Articular chondrocyte of knee joint (primary cell): ENCODE measurements at places on chromosomes 16 and 17. TPM values are rescaled to one million over a fixed set of nuclear protein-coding genes. Genes with fewer than 3 reads are reported as not detected.

ZSCAN10 gene
- not detected in 2 replicates for total RNA-seq

EPX gene
- total RNA-seq: not detected in 2 replicates

EVI2B gene
- total RNA-seq: 1.1 and 1.4 TPM in 2 replicates

TNFAIP1 gene
- total RNA-seq: 31.2 and 33.3 TPM in 2 replicates

KCNH6 gene
- total RNA-seq: not detected in 2 replicates

GPRC5B gene
- total RNA-seq: 1.3 TPM in 2 replicates

IGF2BP1 gene
- 0.26 and 0.97 TPM in 2 replicates for total RNA-seq

HOXB1 gene
- total RNA-seq: not detected in 2 replicates

DOC2B gene
- 0.32 and 0.78 TPM in 2 replicates for total RNA-seq

STH gene
- total RNA-seq: not detected in 2 replicates

ARHGAP27 gene
- total RNA-seq: 2.4 and 3.9 TPM in 2 replicates

KRTAP4-1 gene
- total RNA-seq: not detected in 2 replicates

CRHR1 gene
- not detected in 2 replicates for total RNA-seq

EPN3 gene
- total RNA-seq: not detected in 2 replicates

HAGH gene
- total RNA-seq: 14.3 and 23.7 TPM in 2 replicates

KRTAP16-1 gene
- total RNA-seq: not detected in 2 replicates

NPIPB2 gene
- total RNA-seq: 2.5 and 6.5 TPM in 2 replicates

SRL gene
- 0.32 and 0.39 TPM in 2 replicates for total RNA-seq

MYH2 gene
- total RNA-seq: not detected in 2 replicates

ADAM11 gene
- under 0.01 and 0.13 TPM in 2 replicates for total RNA-seq

TEX14 gene
- under 0.01 TPM in 1 of 2 replicates, not detected in the other for total RNA-seq

CALB2 gene
- total RNA-seq: 0.43 and 0.78 TPM in 2 replicates

HCRT gene
- total RNA-seq: not detected in 2 replicates

KRT24 gene
- total RNA-seq: not detected in 2 replicates

PIGL gene
- total RNA-seq: 20.4 and 29.0 TPM in 2 replicates

TRAPPC1 gene
- total RNA-seq: 39.6 and 43.9 TPM in 2 replicates

KRT34 gene
- total RNA-seq: 0.13 TPM in 1 of 2 replicates, not detected in the other

ZG16 gene
- not detected in 2 replicates for total RNA-seq

JUP gene
- total RNA-seq: 5.1 and 9.0 TPM in 2 replicates

RGS11 gene
- 2.6 and 3.5 TPM in 2 replicates for total RNA-seq

SLC16A6 gene
- under 0.01 TPM in 1 of 2 replicates, not detected in the other for total RNA-seq

CDK10 gene
- 30.5 and 30.8 TPM in 2 replicates for total RNA-seq

LPO gene
- total RNA-seq: under 0.01 TPM in 1 of 2 replicates, not detected in the other

EFNB3 gene
- total RNA-seq: 0.54 and 0.91 TPM in 2 replicates

MLLT6 gene
- total RNA-seq: 27.1 and 30.6 TPM in 2 replicates

TPSG1 gene
- not detected in 2 replicates for total RNA-seq

NDUFAF8 gene
- total RNA-seq: 13.5 and 17.0 TPM in 2 replicates

SECTM1 gene
- 4.2 and 7.7 TPM in 2 replicates for total RNA-seq

TBC1D3I gene
- not detected in 2 replicates for total RNA-seq

NETO2 gene
- total RNA-seq: 1.0 and 6.1 TPM in 2 replicates

KIAA0753 gene
- total RNA-seq: 17.6 and 20.9 TPM in 2 replicates
